EL (cell line): ENCODE measurements at places on chromosomes 6 and 20.

GRCh38 chr6:56663344-56663743 is 20.7 kb upstream of the DST start:
- DNase-seq, result peak; percentile 27

DNA sequence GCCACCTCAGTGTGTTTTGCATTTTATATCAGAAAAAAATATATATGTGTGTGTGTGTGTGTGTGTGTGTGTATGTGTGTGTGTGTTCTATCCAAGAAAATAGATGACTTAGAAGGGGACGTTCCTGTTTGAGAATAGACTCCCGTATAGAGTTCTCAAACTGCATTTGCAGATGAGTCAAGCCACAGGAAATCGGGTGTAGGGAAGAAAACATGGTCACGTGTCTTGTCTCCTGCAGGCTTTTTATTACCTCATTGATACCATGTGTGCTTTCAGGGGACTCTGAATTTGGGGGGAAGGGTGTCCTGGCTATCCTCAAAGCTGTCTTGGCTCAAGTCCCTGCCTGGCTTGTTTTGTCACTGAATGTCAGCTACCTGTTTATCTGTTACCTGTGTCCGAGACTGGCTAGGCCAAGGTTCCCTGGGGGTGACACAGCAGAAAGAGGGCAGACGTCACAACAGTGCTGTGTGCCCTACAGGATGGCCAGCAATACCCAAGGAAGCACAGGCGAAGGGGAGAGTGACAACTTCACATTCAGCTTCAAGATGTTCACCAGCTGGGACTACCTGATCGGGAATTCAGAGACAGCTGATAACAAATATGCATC is 55.7 kb upstream of the NOP56 start:
- peak; percentile 47 for DNase-seq

GRCh38 chr6:4574007-4574406 is 202.2 kb upstream of the CDYL start:
- DNase-seq, result no peak

- peak; percentile 58 for DNase-seq
Observed at GRCh38 chr6:1387876-1388629, 1.3 kb upstream of the FOXF2 start.

DNA sequence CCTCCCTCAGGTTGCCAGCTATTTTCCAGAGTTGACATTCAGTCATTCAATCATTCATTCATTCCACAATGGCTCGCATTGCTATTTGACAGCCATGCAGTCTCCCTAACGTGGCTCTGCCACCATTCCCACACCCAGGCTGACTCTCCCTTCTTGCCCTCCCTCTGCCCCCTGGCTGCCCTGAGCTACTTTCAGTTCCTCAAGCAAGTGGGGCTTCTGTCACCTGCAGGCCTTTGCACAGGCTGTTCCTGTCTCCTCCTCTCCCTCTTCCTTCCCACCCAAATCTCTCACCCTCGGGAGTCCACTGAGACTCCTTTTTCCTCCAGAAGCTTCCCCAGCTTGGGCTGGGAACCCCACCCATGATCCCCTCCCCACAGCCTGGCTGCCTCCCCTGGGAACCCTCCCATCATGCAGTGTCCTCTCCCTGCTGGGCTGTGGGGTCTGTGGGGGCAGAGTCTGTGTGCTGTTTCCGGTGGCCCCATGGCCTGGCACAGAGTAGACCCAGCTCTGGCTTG is 2.6 kb downstream of the PACSIN1 start:
- no peak for DNase-seq

DNA sequence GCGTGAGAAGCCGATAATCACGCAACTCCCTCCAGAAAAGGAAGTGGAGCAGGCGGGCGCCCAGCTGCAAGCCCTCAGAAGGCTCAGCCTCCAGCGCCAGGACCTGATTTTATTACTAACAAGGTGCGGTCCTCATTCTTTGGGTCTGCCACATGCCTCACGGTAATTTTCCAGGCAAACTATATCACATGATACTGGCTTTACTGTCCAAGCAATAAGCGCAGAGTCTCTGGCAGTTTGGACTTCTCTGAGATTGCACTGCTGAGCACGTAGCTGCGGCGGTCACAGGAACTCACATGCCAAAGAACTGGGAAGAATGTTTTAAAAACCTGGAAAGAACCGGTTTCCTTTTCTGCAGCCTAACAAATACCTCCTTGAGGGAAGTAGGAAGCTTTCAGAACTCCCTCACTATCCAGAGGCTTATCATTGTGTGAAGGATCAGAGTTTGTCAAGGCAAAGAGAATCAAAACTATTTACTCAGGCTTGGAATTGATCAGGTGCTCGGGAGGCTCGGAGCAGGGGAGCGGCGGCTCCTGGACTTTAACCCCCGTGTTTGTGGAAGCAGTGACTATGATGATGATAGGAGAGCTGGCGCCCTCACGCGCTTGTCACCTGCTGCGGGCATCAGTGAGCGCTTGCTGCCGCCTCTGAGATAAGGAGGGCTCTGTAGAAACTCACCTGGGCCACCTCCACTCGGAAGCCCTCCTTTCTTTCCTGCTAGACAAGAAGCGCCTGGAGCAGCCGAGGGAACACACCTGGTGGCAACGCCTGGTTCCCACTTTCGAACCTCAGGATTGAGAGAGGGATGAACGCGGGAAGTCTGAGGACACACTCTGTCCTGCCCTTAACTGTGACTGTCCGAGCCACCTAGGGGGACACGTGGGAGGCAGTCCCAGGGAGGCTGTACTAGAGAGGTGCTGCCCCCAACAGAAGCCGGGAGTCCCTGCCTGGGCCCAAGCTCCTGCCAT is 27.2 kb upstream of the SYNJ2 start:
- DNase-seq, result no peak

GRCh38 chr20:43252761-43253160 is 63.1 kb upstream of the PTPRT start:
- DNase-seq, result no peak

GRCh38 chr6:142943711-142944123 is 1.3 kb downstream of the HIVEP2 start:
- DNase-seq, result peak; percentile 44

DNA sequence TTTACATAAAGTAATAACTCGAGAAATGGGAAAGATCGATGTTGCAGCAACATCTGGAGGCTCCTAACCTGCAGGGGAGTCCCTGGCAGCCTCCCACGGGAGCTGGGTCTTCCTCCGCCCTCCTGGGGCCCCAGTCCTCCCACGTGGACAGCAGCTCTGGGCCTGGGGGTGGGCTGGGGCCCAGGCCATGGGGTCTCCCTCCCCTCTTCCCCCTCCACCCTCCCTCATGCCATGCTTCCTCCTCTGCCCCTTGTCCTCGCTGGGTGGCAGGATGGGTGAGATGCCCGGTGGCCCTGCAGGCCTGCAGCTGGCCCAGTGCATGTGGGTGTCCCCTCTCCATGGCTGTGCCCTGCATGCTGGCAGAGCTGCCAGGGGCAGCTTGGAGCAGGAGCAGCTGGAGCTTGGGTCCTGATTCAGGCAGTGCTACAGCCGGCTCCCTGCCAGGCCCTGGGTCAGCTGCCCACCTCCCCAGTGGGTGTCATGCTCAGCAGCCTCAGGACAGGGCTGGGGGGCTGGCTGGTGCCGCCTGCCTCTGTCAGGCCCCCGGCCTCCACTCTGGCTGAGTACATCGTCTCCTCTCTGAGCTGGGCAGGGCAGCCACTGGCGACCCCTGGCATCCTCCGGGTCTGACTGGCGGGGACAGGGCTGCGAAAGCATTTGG is 48.9 kb upstream of the BHLHE23 start:
- no peak for DNase-seq

- peak; percentile 40 for DNase-seq
Observed at GRCh38 chr20:50655311-50655880, 35.9 kb downstream of the RIPOR3 start.

GRCh38 chr6:163507965-163508364 is 93.4 kb downstream of the QKI start:
- no peak for DNase-seq

DNA sequence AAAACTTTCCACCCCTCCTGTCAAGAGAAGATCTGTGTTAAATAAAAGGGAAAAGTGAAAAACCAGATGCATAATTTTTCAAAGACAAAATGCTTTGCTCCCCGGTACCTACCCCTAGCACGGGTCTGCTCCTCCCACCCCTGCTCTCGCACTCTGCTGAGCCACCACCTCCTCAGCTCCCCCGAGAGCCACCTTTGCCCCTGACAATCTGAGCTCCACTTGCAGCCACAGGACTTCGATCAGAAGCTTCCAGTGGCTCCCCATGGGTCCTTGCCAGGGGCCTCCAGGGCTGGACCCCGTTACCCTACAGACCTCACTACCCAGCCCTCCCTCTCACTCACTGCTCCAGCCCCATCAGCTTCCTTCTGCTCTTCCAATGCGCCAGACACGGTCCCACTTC is 171.7 kb downstream of the PREX1 start:
- no peak for DNase-seq

GRCh38 chr20:36091561-36092397 is 62.8 kb upstream of the EPB41L1 start:
- DNase-seq, result peak; percentile 18

DNA sequence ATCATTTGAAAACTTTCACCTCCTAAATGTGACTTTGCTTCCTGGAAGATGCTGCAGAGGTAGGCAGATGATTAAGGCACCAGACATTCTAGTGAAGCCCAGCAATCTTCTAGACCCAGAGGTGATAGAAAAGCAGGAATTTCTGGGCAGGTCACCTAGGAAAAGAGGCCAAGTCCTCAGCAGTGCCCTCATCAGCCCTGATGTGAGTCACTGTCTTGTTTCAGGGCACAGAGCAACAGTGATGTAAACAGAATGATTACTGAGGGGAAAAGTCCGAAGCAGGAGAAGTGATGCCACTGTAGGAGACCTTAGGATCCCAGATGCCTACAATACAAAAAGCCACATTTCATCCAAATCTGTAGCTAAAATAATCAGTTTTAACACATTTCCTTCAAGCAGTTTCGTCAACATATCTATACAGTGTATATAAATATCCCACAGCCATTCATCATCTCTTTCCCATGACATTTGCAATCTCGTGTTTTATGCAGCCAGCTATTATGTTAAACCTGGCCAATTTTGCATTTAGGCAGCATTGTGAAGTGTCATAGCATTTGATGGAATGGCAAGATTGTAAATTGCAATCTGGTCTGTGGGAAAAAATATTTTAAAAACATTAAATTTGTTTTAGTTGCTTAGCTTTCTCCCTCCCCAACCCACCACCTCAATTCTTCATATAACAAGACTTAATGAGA is 401.2 kb upstream of the RNF217 start:
- DNase-seq, result no peak

DNA sequence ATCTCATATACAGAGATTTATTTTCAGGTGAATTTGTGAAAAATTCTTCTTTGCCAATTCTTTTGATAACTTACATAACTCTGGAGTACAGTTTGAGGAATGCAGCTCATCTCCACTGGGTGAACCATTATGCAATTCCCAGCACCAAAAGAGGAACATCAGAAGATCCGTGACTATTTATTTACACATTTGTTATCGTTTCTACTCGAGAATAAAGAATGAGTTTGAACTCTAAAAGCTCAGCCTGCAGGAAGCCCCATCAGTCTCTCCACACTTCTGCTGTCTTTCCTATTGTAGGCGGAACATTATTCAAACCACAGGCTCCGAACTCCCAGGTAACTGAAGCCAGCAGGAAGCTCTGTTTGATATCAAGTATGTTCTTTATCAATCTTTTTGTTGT is 95.9 kb upstream of the IFNGR1 start:
- DNase-seq, result no peak

- no peak for DNase-seq
Observed at GRCh38 chr6:132893772-132894490, 79.6 kb downstream of the RPS12 start.

DNA sequence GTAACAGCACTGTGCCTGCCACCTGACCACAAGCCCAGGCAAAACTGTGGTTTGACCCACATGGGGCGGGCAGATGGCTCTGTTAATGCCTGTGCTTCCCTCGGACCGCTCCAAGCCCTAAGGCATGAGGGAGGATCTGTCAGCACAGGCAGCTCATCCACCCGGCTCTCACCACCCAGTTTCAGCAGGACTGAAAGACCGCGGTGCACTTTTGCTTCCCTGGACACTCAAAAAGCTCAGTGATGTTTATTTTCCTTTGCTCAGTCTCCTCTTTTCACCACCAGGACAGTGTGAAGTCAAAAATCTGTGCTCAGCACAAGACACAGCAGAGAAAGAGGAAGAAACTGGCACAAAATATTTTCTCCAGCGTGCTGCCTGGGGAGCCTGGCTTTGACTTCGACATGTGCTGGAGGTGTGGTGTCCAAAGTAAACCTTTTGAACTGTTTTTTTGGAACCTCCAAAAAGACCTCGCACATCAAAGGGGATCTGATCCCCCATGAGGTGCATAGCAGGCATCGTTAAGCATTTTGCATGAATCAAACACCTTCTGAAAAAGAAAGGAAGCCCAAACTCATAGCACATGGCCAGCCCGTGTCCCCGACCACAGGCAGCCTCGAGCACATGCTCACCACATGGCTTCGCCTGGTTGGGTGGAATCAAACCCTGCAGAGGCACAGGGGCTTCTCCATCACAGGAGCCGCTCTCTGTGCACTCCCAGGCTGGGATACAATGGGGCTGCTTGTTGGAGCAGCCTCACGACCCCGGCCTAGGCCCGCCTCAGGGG is 441.7 kb upstream of the JARID2 start:
- DNase-seq, result peak; percentile 74

DNA sequence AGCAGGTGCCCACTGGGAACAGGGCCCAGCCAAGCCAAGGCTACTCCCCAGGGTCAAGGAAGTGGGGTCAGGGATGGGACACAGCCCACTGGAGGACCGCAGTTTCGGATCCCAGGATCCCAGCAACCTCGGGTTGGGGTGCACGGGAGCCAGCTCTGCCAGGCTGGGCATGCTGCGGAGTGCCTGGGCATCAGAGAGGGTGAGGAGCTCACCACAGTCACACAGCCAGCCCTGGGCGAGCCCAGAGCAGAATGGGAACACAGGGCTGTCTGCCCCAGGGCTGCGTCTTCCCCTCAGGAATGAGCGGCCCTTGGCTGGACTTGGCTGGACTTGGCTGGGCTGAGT is 74.3 kb upstream of the SLCO4A1 start:
- no peak for DNase-seq

GRCh38 chr6:52503323-52503747 is 73.5 kb downstream of the TRAM2 start:
- peak; percentile 39 for DNase-seq

DNA sequence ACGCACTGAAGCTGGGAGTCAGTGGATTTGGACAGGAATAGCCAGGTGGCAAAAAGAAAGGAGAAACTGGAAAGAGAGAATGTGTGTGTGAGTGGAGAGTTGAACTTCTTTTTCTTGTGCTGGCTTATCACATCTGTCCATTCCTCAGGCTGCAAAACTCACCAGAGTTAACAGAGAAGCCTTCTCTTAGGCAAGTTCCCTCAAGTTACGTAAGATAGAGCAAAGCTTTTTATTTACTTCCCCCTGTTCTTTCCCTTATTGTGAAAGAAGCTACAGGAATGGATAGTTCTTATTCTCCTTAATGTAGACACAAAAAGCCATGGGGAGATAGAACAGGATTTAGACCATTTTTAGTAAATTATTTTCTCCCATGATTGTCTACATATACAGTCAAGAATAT is 188.6 kb downstream of the BMP2 start:
- no peak for DNase-seq

GRCh38 chr6:165390475-165390874 is 81.1 kb upstream of the C6orf118 start:
- DNase-seq, result no peak

GRCh38 chr6:108518714-108519576 is 41.8 kb upstream of the FOXO3 start:
- peak; percentile 31 for DNase-seq

- no peak for DNase-seq
Observed at GRCh38 chr6:23394681-23395080, 731.3 kb upstream of the NRSN1 start.
